ENCODE measurements at places on chromosomes 6 and 20.
A peak's percentile ranks its signal among the peaks of the same experiment; 100 is the strongest.

DNA sequence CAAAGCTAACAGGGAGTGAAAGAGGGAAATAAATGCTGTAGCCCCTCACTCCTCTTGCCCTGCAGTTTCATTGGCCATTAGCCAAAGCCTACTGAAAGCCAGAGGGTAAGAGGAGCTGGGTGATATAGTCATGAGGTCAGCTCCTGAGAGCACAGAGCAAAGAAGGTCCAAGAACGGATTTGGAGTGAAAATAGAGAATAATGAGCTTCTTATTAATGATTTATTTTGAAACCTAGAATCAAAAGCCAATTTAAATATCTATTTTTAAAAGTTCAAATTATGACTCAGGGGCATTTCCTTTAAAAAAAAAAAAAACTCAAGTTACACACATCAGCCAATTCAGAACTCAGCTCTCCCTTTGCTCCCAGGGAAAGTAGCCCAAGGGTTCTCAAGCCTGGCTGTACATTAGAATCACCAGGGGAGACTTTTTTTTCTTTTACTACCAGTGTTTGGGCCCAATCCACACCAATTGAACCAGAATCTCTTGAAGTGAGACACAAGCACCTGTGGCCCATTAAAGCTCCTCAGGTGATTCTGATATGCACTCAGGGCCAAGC is 79.1 kb downstream of the SNAP25 start:
- DNase-seq = no peak

DNA sequence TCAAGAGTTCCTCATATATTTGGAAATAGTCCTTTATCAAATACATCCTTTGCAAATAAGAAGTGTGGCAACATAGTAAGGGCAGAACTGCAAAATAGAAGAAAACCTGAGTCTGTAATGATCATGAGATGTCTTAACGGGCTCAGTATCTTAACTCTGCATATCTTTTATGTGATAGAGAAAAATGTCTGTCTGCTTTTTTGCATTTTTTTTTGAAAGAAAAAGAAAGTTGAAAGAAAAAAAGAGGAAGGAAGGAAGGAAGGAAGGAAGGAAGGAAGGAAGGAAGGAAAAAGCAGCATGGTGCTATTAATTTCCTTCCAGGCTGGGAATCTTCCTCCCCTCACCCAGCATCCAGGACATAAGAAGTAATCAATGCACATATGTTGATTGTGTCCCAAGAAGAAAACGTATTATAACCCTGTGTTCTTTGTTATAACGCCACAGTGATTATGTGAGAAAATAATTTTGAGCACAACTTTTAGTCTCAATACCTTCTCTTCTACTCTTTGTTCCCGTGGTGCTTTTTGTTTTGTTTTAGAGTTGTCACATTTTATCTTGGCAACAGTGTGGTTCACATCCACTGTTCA is 58.7 kb upstream of the PCSK2 start:
- DNase-seq = no peak

DNA sequence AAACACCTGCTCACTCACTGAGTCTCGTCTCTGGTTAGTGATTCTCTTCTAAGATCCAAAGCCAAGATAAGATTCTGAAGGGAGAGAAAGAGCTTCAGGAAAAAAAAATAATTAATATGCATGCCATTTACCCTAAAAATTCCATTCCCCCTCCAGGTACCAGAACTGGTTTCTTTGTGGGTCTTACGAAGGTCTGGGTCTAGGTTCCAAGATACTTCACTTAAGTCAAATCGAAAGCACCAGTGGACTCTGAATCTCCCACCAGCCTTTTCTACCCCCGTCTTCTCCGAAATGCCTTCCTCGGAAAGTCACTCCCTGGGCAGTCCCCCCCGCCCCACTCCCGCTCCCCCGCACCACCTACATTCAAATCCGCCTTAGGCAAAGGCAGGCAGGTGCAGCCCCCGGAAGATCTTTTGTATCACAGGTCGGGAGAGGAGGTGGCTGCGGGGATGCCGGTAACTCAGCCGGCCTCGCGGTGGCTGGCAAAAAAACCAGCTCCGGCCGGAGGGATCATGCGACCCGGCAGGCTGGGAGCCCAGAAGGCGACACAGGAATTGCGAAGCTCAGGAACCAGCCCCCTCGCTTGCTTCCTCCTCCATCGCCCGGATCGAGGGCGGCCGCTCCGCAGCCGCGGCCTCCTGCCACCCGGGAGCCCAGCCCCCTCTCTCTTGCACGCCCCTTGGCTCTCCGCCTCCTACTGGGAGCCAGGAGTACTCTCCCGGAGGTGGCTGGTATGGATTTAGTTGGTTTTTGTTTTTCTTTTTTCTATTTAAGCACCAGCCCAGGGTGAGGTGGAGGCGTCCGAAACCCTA is at the start of gene BCL2L1:
Gene BCL2L1, minus strand, starts transcription at position 612 of the 812 bp plus-strand sequence. CDS start 650 bp downstream, outside the sequence.
- DNase-seq = peak; percentile 89

- DNase-seq = no peak
Observed at GRCh38 chr6:95352064-95352795, 225.1 kb upstream of the MANEA start.

GRCh38 chr6:149820506-149820905 is 43.7 kb downstream of the LRP11 start:
- no peak for DNase-seq

- peak; percentile 44 for DNase-seq
Observed at GRCh38 chr20:39268981-39269461, 306.9 kb downstream of the DHX35 start.

DNA sequence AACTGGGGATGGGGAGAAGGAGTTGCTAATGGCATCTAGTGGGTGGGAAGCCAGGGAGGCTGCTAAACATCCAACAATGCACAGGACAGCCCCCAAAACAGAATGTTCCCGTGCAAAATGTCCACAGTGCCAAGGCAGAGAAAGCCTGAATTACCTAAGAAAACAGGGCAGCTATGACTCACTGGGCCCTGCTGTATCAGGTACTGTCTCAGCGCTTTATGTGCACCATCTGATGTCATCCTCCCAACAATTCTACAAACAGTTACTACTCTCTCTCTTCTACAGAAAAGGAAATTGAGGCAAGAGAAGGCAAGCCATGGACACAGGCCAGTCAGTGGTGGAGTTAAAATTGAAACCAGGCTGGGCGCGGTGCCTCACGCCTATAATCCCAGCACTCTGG is 3.1 kb downstream of the YTHDF1 start:
- DNase-seq = no peak

DNA sequence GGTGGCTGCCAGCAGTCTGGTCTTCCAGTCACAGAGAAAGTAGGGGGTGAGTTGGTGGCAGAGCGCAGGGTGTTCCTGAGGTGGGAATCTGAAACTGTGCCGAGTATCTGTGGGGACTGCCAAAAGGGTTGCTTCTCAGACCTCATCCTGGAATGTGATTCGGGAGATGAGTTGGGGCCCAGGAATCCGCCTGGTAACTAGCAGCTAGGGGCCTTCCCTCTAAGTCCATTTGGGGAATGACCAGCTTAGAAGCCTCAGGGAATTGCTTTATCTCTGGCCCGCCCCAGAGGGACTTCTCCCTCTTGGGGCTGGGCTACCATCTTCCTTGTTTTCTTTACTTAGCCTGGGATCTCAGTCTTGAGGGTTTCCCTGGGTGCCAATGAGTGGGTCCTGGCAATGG is 49.6 kb downstream of the MOCS1 start:
- no peak for DNase-seq

DNA sequence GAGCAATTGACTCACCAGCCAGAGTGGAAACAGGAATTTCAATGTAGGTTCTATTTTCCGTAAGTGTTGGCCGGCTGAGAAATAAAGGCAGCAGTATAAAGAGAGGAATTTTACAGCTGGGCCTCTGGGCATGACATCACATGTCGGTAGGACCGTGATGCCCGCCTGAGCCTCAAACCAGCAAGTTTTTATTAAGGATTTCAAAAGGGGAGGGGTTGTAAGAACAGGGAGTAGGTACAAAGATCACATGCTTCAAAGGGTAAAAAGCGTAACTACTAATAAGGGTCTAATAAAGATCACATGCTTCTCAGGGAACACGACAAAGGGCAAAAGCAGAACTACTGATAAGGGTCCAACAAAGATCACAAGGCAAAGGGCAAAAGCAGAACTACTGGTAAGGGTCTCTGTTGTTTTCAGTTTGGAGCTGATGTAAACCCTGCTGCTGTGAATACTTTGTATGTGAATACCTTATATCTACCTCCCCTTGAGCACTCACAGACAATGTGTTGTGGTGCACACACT is 9.0 kb upstream of the TULP4 start:
- DNase-seq = no peak

- peak; percentile 77 for DNase-seq
Observed at GRCh38 chr6:142679907-142680700, 264.9 kb downstream of the HIVEP2 start.

GRCh38 chr20:53281557-53282117 is 309.5 kb downstream of the TSHZ2 start:
- DNase-seq = no peak

DNA sequence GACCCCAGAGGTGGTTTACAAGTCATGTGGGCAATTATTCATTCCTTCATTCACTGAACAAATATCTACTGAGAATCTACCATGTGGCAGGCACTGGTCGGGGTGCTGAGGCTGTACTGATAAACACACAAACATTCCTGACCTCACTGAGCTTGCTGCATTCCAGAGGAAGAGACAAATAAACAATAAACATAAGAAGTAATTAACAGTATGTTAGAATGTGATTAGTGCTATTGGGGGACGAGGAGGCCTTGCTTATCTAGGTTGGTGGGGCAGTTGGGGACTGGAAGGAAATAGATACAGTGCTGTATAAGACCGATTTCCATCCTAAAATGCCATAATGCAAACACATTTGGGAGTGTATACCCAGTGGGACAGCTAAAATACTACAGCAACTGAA is 44.1 kb downstream of the MAK start:
- DNase-seq = no peak

GRCh38 chr20:36628076-36628475 is 17.9 kb downstream of the SLA2 start:
- peak; percentile 34 for DNase-seq

DNA sequence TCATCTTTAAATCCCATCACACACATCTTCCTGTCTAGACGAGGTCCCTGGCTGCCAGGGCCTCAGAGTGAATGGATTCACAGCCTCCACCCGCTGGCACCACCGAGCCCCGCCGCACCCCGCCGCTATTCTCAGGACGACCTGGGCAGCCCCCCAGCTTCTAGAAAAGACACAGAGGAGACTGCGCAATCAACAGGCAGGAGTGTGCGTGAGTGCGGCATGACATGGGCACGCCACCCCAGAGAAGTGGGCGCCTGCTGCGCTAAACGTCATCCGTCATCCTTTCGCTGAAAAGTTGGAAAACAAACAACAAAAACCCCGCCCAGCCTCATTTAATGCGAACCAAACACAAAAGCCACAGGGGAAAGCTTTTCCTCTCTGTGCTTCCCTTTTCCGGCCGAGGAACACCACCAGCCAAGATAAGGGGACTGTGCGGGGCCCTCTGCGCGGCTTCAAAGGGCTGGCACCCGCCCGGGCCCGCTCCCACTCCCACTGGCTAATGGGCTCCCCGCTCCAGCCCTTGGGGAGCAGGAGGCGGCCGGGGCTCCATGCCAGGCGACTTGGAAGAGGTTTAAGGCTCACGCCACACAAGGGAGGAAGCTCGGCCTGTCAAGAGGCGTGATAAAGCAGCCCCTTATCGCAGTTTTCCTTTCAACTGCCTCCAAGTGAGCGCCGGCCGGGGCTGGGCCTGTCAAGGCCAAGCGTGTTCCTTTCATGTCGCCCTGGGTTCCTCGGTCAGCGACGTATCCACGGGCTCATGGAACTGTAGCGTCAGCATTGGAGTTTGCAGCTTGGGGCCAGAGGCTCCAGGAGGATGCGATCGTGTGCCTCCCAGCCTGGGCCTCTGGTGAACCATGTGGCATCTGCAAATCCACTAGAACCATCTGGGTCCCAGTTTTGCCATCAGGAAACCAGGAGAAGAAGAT is 50.1 kb downstream of the NFATC2 start:
- no peak for DNase-seq

- peak; percentile 1 for DNase-seq
Observed at GRCh38 chr6:133240511-133241085, 559 bp upstream of the EYA4 start.

DNA sequence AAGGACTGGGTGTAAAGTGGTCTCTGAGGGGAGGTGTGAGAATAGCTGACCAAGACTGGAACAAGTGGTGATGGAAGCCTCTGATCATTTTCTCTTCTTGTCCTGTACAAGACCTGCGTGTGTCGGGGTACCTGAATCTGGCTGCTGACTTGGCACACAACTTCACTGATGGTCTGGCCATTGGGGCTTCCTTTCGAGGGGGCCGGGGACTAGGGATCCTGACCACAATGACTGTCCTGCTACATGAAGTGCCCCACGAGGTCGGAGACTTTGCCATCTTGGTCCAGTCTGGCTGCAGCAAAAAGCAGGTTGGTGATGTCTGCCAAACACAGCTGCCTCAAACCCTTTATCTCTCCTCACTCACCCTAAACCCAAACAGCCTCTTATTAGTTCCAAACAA is 1.7 kb upstream of the HSD17B8 start:
- no peak for DNase-seq

- DNase-seq = no peak
Observed at GRCh38 chr6:158841358-158841757, 22.2 kb upstream of the EZR start.

DNA sequence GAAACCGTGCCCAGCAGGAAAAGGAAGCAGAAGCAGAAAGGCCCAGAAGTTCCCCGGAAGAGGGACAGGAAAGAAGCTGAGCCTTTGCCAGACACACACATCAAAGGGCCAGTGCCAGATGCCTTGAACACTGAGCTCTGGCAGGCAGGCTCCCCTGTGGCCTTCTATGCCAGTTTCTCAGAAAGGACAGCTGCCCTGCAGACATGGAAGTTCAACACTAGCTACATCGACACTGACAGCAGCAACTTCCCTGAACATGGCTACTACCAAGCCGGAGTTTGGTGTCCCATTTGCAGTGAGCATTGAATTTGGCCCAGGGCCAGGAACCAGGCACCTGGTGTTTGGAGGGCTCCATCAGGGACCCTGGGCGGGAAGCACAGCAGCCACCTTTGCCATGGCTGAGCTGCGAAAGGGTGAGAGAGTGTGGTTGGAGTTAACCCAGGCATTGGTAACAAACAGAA is 8.0 kb upstream of the RAET1E start:
- DNase-seq = no peak

DNA sequence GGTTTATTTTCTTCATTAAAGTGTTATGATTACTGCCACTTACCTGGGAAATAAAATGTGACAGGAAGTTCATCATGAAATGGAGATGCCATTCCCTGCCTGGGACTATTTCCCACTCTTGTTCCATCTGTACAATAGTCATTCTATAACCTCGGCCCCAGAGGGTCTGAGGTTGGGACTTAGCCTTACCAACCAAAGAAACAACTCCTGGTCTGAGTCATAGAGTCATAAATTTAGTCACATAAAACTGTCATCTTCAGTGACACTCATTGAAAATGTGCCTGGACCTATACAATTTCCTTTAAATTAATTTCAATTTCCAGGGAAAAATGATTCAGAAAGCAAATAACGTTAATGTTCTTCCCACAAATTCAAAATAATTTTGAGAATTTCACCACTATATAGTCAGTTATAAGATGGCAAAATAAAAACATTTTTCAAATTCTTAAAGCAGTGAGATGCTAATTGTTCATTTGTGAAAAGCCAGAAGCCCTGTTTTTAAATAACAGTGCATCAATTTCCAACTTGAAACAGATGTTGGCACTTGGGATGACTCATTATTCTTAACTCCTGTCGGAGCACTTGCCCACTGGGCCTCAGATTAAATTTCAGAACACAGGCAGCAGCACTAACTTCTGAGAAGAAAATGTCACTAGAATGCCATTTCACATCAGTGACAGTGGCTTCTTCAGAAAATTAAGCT is 201.2 kb upstream of the SMLR1 start:
- DNase-seq = peak; percentile 47
